ENCODE measurements at places on chromosomes 13 and 19.
A peak's percentile ranks its signal among the peaks of the same experiment; 100 is the strongest.

- DNase-seq = no peak
Measured at GRCh38 chr19:22052644-22053013, 345 bp downstream of the ZNF257 start.

GRCh38 chr13:27022571-27023311 lies 148.9 kb downstream of the USP12 start:
- DNase-seq = no peak

- DNase-seq = no peak
Measured at GRCh38 chr19:38387550-38388348, at the start of gene GGN. Gene GGN, minus strand, starts transcription at chr19:38388034. Its CDS starts 773 bp downstream, at chr19:38387261.

GRCh38 chr19:41701401-41702075 lies 6.9 kb upstream of the CEACAM5 start:
- peak; percentile 84 for DNase-seq

GRCh38 chr19:31180907-31181306 lies 168.3 kb downstream of the TSHZ3 start:
- peak; percentile 57 for DNase-seq

DNA sequence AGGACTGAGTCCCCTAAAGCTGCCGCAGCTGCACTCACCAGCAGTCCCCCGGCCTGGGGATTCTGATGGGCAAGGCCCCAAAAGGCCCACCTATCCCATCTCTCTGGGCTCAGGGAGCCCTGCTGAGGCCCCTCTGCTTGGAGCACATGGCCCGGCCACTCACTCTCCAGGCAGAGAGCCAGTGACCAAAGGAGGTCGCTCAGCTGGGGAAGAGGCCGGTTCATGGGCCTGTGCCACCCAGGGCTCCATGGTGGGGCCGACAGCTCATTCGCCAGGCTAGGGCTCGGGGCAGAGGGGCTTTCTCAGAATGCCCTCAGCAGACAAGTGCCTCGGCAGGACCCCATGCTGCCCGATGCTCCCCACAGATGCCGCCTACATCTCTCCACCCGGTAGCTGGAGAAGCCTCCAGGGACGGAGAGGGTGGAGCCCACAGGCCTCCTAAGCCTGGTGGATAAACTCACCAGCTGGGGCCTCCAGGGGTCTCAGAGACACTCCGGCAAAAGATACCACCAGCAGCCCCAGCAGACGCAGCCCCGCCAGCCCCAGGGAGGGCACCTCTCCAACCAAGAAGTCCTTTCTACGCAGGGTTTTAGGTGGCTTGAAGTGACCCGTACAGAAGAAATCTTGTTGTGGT lies 54.4 kb downstream of the MLLT1 start:
- DNase-seq = no peak

- no peak for DNase-seq
Measured at GRCh38 chr19:1566392-1567115, 1.6 kb downstream of the MEX3D start.

Data from esophagus muscularis mucosa (tissue), 4 donors.